ENCODE measurements at places on chromosomes 1 and 21. TPM values are rescaled to one million over a fixed set of nuclear protein-coding genes. Genes with fewer than 3 reads are reported as not detected.

HMGCS2 gene
- not detected for total RNA-seq

VSIG8 gene
- not detected for total RNA-seq

LCE2A gene
- total RNA-seq = not detected

SLC30A1 gene
- 9.1 TPM for total RNA-seq

TEX38 gene
- not detected for total RNA-seq

HCN3 gene
- total RNA-seq = 5.1 TPM

DEPDC1 gene
- total RNA-seq = 66.5 TPM

FMN2 gene
- total RNA-seq = 0.83 TPM

MAPKAPK2 gene
- 67.7 TPM for total RNA-seq

KCNJ6 gene
- total RNA-seq = not detected

RPAP2 gene
- 28.3 TPM for total RNA-seq

VWA5B1 gene
- total RNA-seq = 0.26 TPM

BMP8A gene
- 0.81 TPM for total RNA-seq

RSPH1 gene
- 0.15 TPM for total RNA-seq

OXCT2 gene
- not detected for total RNA-seq

LCE1C gene
- not detected for total RNA-seq

DNA sequence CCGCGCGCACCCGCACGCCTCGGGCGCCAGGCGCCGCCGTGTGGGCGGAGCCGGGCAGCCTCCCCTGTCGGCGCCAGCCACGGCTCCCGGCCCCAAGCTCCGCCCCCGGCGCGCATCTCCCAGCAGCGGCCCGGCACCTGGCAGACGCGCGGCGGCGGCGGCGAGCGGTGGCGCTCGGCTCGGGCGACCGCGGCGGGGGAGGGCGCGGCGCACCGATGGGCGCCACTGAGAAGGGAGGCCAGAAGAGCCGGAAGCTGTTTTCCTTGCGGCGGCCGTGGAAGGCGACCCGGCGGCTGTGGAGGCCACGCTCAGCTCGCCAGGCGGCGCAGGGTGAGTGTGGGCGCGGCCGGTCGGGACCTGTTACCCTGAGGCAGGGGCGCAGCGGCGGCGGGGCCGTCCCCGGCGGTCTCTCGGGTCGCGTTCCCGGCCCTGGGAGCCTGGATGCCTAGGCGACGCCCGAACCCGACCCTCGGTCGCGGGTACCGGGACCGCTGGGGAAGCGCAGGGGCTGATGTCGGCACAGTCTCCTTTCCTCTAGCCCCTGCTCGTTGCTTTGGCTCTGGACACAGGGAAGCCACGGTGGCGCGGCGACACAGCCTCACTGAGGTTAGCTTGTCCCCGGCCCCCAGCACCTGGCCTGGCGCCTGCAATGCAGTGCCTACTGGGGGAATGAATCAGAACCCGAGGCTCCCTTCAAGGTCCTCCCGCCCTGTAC is 54.9 kb upstream of the DNAJC6 start:
- DNase-seq = peak; percentile 96

DNA sequence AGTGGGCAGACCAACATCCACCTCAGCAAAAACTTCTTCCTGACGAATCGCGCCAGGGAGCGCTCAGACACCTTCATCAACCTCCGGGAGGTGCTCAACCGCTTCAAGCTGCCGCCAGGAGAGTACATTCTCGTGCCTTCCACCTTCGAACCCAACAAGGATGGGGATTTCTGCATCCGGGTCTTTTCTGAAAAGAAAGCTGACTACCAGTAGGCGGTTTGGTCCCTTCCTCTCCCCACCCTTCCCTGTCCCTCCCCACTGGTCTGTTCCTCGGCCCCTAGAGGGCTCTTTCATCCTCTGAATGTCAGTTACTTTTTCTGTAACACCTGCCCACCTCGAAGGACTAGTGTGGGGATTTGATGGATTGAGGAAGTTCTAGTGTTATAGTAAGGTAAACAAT is 46.9 kb downstream of the CAPN2 start:
- peak; percentile 88 for DNase-seq

DNA sequence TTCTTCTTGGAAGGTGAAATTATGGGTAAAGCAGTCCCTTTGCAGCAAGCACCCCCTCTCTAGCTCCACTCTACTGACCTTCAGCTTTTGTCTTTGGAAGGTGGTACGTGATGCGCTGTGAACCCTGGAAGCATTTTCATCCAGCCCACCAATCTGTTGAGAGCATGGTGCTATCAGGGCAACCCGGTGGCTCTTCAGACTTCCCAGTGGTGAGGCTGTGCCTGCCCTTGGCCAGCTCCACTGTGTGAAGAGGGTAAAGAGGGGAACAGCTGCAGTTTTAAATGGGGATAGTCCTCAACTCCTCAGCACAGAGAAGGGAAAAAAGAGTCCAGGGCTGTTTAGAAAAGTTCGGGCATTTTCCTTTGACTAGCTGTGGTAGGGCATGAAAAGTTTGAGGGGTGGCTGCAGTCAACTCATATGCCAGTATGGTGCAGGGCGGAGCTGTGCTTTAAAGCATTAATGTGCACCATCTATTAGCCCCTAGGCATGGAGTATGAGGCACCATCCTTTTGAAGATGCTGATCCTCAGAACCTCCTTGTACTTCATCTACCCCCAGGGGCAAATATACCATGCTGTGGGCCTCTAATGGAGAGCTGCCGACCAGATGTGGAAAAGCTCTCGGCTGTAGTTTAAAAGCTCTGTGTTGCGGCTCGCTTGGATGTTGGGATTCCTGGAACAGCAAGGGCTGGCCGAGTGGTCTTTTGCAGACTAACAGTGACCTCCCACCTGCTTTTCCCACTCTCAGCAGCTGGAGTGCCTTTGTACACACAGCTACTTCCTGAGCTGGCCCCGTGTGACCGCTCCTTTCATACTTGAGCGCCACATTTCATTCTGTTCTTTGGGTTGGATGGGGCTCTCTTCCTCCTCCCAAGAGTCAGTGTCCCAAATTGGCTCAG is 123.0 kb downstream of the PEX14 start:
- DNase-seq = no peak

DNA sequence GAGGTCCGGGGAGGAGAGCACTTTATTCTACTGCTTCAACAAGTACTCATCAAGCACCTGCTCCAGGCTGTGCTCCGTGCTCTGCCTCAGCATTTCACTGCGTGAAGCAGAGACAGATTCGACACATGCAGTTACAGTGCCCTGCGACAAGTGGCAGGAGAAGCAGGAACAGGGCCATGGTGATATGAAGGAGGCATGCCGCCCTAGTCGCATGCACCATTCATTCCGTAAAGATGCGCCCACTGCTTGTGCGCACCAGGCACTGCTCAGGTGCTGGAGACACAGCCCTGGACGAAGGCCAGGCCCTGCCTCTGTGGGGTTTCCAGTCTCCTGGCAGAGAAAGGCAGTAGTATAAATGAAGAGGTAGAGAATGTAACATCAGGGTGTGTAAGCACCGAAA is 206.6 kb downstream of the HIVEP3 start:
- no peak for DNase-seq

DNA sequence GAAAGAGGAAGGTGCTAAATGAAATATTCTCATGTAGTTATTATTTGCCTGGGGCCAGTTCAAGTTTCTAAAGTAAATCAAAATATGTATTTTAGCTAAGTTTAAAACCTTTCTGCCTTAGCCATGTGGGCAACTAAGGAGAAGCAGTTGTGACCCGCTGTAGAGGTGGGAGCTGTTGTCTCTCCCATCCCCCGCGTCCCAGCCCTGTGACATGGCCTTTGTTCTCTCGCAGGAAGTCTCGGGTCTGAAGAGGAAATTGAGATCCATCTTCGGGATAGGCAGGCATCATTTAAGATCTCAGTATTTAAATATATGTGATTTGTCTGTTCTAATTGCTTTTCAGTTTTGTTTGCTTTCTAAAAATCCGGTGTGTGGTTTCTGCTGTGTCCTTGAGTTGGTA is 121.5 kb downstream of the CAMTA1 start:
- peak; percentile 74 for DNase-seq

- no peak for DNase-seq
Observed at GRCh38 chr1:33394770-33395169, 36.1 kb downstream of the PHC2 start.

DNA sequence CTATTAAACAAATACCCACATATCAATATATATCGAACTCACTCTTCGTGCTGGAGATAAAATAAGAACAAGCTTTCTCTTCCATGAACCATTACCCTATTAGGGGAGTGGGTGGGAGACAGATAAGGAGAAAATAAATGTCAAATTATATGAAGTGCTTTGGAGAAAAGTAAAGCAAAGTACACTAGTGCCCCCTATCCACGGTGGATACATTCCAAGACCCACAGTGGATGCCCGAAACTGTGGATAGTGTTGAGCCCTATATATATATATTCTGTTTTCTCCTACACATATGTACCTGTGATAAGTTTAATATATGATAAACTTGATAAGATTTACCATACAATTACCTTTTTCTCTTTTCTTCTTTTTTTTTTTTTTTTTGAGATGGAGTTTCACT is 54.6 kb downstream of the FH start:
- no peak for DNase-seq

DNA sequence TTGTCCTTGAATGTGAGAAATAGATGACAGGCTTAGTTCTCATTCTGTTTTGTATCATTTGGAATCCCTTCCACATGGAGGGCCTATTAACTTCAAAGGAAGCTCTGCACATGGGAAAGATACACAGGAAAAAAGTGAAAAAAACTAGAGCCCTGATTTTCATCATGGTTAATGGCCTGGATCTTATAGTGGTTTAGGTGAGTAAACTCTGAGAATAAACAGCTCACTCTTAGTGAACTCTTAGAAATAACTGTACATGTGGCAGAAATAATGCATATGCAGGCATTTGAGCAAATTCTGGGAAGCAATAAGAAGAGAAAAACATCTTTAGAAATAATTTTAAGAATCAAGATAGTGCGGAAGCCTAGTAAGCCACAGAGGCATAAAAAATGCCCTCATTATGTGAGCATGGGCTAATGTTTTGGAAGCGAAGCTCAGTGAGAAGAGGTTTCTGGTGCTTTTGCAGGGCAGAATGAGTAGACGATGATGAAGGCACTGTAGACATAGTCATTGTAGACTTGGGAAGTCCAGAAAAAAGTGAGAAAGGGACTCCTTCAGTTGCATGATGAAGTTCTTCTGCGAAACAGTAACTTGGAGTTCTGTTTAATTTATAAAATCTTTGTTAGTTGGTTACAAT is 279.9 kb downstream of the DNM3 start:
- no peak for DNase-seq

DNA sequence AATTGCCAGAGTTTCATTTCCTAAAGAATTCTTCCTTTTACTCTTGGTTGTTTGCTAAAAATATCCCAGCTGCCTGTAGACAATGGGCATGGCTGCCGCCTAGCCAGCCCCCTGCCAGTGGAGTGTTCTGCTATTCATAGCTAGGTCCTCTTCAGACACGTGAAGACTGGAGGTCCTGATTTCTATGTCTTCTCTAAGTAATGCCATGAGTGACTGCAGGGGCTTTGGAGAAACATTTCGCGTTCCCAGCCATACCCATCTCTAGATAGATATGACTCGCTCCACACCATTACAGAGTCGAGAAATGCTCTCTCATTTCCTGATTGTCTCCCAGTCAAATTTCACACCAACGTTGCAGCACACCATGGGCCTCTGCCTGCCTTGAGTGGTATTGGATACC is 99.5 kb upstream of the BACE2 start:
- peak; percentile 27 for DNase-seq

DNA sequence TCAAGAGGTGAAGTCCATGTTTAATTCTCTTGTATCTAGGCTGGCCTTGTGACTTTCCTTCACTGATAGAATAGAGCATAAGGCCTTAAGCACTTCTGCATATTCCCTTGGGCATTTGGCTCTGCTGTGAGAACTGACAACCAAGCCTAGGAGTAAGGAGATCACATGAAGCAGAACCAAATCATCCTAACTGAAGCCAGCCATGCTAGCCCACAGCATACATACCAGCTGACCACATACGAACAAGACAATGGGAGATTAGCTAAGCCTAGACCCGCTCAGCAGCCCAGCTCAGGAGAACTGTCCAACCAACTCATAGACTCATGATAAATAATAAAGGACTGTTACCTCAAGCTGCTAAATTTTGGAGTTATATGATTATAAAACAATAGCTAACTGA is 114.6 kb upstream of the NEK7 start:
- DNase-seq = no peak

DNA sequence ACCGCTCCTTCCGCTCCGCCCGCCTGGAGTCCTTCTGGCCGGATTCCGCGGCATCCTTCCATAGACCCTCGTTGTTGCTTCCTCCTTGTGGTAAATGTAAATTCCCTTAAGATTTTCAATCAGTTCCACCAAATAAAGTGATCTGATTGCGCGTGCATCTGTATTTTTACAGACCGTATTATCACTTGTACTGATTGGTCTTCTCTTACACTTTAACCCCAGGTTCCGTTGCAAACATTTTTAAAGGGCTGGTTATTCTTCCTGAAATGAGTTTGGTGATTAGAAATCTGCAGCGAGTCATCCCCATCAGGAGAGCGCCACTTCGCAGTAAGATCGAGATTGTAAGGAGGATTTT is 483 bp downstream of the YBEY start:
- no peak for DNase-seq
